ENCODE measurements at places on chromosomes 12 and 14.

- no peak for DNase-seq
These were observed 47.3 kb upstream of the TMED10 start for GRCh38 chr14:75223664-75224154.

DNA sequence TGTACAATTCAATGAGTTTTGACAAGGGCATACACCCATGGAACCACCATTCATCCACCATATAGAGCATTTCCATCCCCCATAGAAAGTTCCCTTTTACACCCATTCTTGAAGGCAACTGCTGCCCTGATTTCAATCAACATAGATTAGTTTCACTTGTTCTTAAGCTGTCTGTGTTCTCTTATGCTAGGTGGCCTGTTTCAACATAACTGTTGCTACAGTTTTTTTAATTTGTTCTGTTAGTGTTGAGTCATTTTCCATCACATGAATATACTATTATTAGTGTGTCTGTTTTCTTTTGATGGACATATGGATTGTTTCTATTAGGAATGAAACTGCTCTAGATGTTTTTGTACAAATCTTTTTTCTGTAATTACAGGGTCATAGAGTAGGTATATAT, 123.4 kb downstream of the PTPRQ start:
- no peak for DNase-seq

- no peak for DNase-seq
These were observed 1.7 kb upstream of the C12orf56 start for GRCh38 chr12:64392221-64392620.

DNA sequence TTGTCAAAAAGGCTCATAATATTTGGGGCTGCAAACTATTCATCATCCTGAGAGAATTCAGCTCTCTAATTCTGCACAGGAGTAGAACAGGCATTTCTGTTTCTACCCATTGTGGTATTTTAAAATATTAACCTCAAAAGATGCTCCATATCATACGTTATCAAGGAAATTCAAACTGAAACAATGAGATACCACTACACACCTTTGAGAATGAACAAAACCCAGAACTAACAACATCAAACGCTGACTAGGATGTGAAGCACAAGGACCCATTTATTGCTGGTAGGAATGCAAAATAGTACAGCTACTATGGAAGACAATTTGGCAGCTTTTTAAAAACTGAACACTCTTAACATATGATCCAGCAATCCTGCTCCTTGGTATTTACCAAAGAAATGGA, 171.8 kb downstream of the DUSP6 start:
- no peak for DNase-seq

GRCh38 chr14:24196071-24197055, 1.1 kb upstream of the TM9SF1 start:
- no peak for DNase-seq

DNA sequence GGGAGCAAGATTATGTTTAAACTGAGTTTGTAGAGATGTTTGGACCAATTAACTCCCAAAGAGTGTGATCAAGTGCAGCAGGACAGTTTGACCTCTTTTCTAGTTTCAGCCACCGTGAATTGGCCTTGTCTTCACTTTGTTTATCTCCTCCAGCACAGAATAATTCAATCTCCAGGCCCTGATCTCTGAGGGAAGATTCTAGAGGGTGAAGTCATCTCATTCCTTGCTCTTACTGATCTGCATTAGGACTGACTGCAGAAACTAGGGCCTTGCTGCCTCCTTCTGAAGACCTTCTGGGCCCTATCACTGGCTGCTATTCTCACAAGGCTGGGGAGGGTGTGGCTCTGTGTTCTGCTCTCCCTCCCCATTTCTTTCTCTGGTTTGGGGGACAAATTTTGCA, 29.4 kb downstream of the C12orf75 start:
- DNase-seq, result no peak

DNA sequence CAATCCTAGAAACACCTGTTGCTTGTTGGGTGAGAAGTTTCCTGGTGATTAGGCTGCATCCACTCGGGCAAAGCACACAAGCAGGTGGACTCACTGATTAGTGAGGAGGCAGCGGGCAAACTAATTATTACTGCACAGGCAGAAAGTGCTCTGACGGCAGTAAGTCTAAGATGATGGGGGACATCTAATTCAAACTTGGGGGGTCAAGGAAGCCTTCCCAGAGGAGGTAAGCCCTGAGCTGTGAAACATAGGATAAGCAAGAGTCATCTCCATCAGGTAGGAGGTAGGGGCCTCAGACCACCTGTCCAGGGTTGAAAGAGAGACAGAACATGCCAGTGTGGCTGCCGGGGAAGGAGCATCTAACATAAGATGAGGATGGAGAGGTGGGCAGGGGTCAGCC, 1578.4 kb upstream of the TMEM132C start:
- DNase-seq, result no peak

- DNase-seq, result no peak
These were observed 14.3 kb downstream of the PTCSC3 start for GRCh38 chr14:36162267-36162666.

DNA sequence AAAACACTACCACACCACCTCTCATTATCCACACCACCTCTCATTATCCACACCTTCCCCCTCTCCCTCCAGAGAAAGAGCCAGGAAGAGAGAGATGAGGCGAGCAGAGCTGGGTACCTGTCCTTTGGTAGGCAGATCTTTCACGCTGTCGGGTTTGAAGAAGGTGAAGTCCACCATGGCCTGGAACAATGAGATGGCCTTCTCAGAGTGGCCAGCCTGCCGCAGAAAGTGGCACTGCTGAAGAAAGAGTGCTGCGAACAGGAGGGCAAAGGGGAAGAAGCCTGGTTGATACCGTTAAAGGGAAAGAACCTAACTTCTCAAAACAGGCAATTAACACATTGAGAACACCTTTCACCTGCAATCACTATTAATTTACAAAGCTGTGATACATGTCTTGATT, 30.6 kb downstream of the NRDE2 start:
- no peak for DNase-seq

DNA sequence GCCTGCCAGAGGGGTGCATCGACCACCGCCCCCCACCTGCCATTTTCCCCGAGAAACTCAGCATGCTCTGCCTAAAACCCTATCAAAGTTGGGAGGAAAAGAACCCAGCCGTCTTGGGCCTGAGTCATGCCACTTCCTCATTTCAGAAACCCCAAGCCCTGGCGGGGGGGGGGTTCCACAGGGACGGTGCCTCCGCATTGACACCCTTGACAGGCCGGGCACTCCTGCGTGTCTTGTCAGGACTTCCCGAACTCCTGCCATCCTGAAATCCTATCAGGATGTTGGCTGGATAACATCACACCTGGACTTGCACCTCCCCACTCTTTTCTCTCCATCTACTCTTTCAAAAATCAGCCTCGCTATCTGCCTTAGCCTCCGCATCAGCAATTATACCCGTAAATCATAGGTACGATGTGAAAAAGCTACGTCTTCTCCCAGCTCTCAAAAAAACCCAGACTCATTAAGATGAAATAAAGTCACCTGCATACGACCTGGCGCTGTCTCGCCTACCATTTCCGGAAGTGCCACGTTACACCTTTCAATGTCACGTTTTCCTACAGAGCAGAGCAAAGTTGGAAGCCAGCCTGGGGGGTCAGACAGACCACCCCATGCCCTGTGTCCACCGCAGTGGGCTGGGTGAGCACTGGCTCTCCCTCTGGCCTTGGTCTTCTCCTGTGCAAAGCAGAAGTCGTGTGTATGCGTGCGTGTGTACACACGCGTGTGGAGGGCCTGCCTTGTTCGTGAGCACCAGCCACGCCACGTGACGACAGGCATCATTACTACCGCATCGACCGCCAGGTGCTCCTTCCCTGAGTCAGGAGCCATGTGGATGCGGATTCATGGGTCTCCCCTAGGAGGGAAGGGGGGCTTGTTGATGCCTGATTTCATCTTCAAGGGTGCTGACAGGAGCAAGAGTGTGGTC, 96.7 kb downstream of the RFLNA start:
- DNase-seq, result no peak

GRCh38 chr12:46916796-46917419, 91.1 kb upstream of the SLC38A4 start:
- no peak for DNase-seq

GRCh38 chr12:42172441-42173210, 28.0 kb upstream of the GXYLT1 start:
- DNase-seq, result no peak

DNA sequence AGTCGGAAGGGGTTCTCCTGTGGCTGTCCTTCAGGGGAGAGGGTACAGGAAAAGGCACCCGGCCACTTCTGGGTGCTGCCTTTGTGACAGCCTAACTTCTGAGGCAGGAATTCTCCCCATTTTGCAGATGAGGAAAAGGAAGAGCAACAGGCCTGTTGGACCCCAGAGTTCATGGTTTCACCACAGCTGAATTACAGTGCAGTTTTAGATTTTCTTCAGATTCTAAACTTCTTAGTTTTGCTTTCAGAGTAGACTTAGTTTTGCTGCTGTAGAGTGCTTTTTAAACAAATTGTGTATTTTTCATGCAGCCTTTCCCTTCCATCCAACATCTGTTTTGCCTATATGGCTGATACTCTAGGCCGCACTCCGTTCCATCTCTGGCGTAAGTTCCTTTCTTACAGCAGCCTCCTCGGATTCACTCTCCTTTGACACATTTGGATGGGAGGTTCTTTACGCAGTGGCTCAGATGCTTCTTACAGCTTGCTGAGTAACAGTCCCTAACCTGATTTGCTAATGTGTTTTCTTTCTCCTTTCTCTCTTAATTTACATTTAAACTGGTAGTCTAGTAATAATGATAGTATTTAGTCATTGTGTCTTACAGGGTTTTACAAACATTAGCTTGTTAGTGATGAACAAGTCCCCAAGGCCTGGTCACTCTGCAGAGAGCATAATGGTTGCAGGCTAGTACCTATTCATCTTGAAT, 7.8 kb downstream of the TRAF3 start:
- DNase-seq, result no peak

- no peak for DNase-seq
These were observed 9.1 kb downstream of the KRT8 start for GRCh38 chr12:52895726-52896189.

DNA sequence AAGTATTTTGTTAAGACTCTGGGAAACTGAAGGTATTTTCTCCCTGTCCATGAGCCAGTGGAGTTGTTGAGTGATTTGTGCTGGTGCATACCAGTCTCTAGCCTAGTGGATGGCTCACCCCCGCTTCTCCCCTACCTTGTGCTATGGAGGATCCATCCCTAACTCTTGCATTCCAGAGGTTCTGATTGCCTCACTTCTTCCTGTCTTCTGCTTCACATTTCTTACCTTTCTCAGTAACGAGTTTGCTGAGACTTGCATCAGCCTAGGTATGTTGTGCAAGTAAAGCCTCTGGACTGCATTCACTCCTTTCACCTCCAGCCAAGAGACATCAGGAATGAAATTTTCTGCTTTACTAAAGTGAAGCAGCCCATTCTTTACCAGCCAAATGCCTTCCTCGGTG, 391.6 kb downstream of the ZFP36L1 start:
- no peak for DNase-seq

DNA sequence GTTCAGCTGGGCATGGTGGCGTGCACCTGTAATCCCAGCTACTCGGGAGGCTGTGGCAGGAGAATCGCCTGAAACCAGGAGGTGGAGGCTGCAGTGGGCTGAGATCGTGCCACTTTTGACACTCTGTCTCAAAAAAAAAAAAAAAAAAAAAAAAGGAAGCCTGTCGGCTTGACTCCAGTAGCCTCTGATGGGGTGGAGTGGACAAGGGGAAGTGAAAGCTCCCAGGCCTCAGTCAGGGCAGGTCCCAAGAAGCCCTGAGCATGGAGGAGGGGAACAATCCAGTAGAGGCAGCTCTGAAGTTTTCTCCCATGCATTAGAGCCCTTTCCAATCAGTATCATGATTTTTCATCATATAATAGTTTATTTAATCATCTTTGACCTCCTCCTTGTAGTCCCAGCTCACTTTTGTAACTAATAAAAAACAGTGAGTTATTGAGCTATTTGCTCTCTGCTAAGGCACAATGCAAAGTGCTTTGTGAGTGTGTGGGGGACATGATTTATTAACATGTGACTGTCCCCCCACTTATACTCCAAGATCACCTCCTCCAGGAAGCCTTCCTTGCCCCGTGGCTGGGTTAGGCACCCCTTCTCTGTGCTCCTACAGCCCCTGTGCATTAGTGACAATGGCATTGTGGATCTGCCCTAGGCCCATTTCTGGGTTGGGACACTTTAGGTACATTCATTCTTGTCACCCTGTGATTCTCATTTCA, 4.7 kb upstream of the SSH1 start:
- DNase-seq, result no peak

All from posterior cingulate gyrus (tissue), 11 donors.